ENCODE measurements at places on chromosomes 3 and 15.

GRCh38 chr3:134372396-134373270 lies 1.6 kb downstream of the AMOTL2 start:
- no peak for DNase-seq

GRCh38 chr15:52382647-52383046 lies 87.0 kb upstream of the MYO5C start:
- no peak for DNase-seq

DNA sequence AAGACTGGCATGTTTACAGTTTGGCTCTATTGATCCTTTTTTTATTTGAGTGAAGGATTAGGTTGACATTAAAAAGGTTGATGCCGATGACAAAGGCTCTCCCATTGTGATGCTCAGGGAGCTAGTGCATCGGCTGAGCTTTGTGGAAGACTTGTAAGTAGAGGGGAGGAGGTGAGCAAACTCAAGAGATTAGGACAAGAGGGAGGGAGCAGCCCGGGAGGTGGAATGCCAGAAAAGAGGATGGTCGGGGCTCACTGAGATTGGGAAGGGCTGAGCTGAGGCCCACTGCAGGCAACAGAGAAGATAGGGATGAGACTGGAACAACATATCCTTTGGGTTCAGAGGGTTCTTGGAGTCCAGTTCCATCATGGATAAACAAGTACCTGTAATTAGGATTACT lies 26.5 kb upstream of the PSMD6 start:
- no peak for DNase-seq

DNA sequence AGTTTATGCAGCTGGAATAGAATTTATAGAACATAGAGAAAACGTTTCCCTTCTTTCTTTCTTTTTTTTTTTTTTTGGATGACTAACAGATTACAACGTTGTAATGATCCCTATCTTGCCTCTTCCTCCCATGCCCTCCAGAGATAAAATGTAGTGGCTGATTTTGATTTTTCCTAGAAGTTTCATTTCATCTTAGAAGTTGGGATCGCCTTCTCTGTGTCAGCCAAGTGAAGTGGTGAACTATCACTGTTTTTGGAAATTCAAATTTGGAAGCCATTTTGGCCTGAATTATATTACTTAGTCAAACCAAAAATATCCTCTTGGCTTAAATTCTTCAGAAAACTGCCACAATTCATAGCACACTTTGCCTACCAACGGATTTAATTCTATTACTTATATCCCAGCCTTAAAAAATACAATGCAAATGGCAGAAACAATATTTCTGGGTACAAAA lies 1025.5 kb upstream of the NR2F2 start:
- no peak for DNase-seq

- no peak for DNase-seq
Measured at GRCh38 chr3:179943117-179943880, 93.4 kb downstream of the PEX5L start.

DNA sequence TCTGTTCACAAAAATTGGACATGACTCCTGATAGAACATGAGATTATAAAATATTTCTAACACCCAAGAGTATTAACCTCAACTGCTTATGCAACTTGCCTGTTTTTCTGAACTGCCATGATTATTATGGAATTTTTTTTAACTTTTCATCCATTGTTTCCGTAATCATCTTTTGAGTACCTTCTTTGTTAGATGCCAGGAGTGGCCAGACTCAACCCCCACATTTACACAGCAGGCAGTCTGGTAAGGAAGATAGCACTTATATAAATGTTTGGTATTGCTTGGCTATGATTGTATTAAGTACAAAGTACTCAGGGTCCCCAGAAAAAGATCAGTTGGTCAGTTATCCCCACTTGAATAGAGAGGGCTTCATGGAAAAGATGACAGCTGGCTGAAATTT lies 74.3 kb downstream of the CRYBG3 start:
- no peak for DNase-seq

DNA sequence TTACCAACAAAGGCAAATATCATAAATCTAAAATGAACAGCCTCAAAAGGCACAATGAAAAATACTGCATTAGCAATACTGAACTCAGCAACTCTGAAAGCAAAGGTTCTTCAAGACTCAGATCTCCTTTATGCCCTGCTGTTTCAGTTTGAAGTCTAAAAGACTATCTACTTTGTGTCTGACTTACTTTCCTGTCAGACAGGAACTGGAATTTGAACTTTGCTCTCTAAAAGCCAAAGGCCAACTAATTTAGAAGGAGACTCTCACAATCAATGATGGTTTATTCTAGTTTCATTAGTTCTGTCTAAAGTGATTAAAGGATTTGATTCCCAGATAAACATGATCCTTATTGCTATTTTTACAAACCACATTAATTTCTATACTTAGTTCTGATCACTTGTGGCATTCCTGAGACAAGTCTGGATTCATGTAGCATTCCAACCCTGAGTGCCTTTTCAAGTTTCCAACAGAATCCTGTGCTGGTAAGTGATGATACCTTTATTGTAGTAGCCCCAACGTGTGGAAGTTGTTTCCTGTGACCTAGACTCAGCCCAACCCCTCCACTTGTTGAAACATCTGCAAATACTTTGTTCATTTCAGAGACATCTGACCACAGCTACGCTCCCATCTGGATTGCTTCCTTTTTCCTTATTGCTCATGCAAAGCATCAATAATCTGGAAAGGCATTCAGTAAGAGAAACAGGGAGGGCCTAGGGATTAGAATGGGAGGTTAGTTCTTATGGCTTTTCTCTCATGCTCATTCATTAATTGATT lies 14.9 kb upstream of the LEKR1 start:
- DNase-seq = no peak

GRCh38 chr3:154664714-154665113 lies 234.7 kb upstream of the GPR149 start:
- DNase-seq = no peak

- DNase-seq = no peak
Measured at GRCh38 chr3:25573386-25574171, 91.1 kb downstream of the TOP2B start.

GRCh38 chr3:37279236-37279635 lies 104.9 kb upstream of the LRRFIP2 start:
- no peak for DNase-seq

GRCh38 chr15:74444106-74445062 lies 10.6 kb upstream of the SEMA7A start:
- DNase-seq = no peak

GRCh38 chr3:147038481-147038880 lies 367.9 kb downstream of the ZIC4 start:
- no peak for DNase-seq

GRCh38 chr15:83714939-83715628 lies 61.2 kb downstream of the ADAMTSL3 start:
- no peak for DNase-seq

GRCh38 chr15:91318931-91319330 lies 218.9 kb downstream of the SV2B start:
- DNase-seq = no peak

- no peak for DNase-seq
Measured at GRCh38 chr3:16618721-16619120, 13.5 kb upstream of the DAZL start.

- DNase-seq = no peak
Measured at GRCh38 chr3:195155570-195156241, 115.3 kb downstream of the XXYLT1 start.

- DNase-seq = no peak
Measured at GRCh38 chr15:66905185-66905584, 160.2 kb upstream of the SMAD3 start.

GRCh38 chr15:78093242-78094020 lies 1.1 kb downstream of the SH2D7 start:
- DNase-seq = no peak

DNA sequence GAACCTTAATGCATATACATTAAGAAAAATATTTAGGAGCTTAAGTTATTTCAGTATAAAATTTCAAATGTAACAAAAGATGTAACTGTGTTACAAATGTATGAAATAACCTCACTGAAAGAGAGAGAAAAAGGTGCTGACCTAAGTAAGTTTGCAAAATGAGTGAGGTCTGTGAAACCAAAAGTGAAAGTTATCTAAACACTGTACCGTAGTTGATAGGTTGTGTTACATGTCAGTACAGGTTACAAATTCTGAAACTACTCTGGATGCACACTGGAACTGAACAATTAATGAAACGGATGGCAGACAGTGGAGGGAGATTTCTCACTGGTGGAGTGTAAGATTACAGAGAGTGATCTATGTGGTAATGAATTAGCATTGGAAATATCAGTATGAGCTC lies 420.7 kb downstream of the ZNF385D start:
- no peak for DNase-seq

DNA sequence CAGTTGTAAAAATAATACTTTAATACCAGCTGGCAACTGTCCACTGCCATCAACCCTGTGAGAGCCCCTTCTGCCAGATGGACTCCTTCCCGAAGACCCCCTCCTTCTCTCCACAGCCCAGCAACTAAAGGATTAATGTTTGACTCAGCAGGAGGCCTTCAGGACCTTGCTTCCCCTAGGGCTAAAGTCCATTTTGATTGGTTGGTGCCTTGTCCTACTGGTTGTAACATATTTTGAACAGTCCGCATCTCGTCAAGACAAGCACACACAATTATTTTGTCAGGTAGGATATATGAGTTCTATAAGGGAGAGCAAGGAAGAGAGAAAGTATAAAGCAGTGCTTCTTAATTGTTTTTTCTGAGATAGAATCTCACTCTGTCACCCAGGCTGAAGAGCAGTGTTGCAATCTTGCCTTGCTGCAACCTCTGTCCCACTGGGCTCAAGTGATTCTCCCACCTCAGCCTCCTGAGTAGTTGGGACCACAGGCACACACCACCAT lies 18.6 kb downstream of the ACOX2 start:
- DNase-seq = no peak

DNA sequence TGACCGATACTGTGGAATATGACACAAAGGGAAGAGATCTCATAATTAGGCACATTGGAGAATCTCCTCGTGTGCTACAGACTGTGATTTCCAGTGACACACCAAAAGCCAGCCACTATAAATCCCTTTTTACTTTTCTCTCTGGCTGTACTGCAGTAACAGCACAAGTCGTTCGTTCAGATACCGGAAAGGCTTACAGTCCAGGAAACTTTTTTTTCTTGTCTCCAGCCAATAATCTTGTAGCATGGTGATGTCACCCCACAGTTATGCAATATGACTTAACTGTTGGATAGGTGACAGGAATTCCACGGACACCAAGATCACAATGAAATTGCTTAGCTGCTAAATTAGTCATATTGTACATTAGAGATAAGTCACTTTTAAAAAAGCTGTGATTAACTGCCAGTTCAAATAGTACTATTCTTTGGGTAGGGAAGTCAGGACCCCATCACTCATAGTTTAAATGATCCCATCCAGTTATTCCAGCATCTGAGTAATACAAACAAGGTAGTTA lies 36.3 kb upstream of the TSC22D2 start:
- DNase-seq = no peak

DNA sequence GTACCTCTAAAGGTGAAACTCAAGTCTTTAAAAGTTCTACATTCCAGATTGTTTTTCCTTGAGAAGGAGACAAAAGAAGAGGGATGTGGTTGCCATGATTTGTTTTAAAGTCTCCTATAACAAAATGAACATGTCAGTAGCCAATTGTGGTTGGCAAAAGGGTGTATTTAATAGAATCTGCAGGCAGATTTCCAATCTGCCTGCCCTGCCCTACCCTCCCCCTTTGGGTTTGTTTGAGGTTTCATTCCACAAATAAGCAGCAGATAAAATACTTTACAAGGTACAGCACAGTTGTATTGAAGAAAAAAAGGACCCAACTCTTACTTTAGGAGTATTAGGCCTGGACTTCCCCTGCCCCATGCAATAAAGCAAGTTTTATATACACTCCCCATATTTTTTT lies 59.5 kb downstream of the MLH1 start:
- DNase-seq = no peak

DNA sequence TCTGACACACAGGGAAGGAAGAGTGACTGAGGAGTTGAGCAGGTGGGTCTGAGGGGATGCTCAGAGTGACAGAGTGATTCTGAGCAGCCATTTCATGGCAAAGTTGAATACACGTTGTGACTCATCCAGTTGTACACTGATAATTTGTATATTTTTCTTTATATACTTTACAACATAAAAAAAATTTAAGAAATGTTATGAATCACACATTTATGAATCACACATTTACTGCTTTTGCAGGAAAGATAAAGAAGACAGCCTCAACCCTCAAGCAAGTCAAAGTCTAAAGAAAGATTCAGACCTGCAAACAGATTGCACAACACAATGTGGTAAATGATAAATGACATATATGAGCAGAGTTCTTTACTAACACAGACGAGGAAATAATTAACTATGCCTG lies 21.0 kb upstream of the CHMP2B start:
- no peak for DNase-seq

GRCh38 chr3:120801484-120801883 lies 58.9 kb downstream of the GTF2E1 start:
- DNase-seq = no peak

DNA sequence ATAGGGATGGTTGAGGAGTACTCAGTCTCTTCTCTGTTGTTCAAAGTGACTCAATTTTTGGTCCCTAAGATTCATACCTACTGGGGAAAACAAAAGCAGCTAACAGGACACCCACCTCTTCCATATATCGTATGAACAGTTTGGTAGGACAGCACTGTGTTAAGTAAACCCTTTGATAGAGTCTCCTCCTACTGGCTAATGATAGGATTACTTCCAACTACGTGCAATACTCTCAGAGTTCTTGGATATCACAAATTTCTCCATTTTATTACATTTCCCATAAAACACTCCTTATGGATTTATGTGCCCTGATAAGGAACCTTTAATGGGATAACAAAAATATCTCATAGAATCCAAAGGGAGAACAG lies 200.2 kb upstream of the GOLGA6L4 start:
- no peak for DNase-seq

DNA sequence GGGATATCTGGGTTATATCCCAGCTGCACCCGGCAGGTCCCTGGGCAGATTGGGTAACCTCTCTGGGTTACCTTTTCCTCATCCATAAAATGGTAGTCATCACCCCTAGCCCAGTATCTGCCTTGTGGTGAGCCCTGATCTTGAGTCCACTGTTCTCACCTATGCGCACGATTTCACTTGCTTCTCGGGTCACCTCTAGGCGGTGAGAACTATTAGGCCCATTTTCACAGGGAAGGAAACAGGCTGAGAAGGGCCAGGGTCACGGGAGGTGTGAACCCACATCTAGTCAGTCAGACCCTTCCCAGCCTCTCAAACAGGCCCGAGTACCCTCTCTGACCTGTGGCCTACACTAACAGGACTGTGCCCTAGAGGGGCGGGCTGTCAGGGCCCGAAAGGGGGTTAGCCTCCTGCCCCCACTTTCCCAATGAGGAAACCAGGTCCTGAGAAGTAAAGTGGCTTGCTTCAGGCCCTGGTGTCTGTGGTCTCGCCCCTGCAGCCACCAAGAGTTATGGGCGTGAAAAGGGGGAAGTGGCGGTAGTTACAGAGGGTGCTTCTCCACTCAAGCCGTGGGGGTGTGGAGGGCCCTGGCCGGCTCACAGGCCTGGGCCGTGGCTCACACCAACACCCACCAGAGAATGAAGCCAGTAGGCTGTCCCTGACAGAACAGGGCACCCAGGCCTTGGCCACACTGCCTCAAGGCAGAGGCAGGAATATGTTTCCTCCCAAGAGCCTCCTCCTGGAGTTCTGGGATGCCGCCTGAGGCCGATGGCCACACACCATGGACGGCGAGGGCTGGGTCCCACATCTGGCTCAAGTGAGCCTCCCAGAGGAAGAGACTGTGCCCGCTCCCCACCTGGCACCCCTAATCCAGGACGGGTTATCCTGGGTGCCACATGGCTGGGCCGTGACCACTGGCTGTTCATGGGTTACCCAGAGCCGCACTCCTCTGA lies 19.5 kb downstream of the PSTPIP1 start:
- no peak for DNase-seq

- DNase-seq = no peak
Measured at GRCh38 chr3:185820973-185821758, 3.7 kb downstream of the IGF2BP2 start.

All from activated T-helper 1 cell treated with anti-CD3 and anti-CD28 coated beads, Interleukin-12 subunit alpha, Interleukin-12 subunit beta, Interleukin-2, Interleukin-4 antibody, amounts not matched to agents 30 ng/mL and 10 ng/mL and 1 ng/mL, durations not matched to agents 14 hours and 24 hours and 36 hours (primary cell).